OCI-M1 (cell line): ENCODE measurements at places on chromosomes 1 and 21.

- peak; percentile 15 for DNase-seq
These were observed 89.6 kb downstream of the PKN2 start for GRCh38 chr1:88773540-88774150.

GRCh38 chr1:941588-942383 is 17.3 kb downstream of the NOC2L start:
- DNase-seq = peak; percentile 83

GRCh38 chr1:178434360-178434759 is 62.4 kb downstream of the CLEC20A start:
- no peak for DNase-seq

DNA sequence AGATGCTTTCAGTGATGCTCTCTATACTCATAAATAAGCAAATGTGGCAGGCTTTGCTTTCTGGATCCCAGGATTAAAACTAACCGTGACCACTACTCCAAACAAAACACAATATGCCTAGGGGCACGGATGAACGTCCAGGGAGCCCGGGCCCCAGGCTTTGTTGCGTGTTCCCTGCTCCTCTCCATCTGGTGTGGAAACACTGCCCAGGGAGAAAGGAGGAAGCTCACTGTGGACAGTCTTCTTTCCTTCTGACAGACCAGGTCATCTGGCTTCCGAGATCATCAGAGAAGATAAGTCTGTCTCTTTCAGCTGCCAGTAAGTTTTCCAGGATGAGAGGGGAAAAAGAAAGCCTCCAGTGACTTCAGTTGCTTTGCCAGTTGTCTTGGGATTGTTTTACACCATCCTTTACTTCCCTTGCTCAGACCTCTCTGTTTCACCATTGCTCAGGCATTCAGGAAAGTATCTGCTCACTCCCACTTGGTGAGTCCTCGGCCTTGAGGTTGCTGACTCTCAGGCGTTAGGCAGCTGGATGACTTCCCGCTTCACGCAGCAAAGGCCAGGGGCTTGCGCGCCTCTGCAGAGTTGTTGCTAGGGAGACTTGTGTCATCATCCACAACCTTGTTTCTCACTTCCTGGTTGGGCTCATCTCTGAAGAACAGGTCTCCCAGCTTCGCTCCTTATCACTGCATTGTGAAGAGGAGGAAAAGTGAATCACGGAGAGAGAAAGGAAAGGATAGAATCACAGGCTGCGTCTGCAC is 20.6 kb upstream of the PGD start:
- peak; percentile 44 for DNase-seq

DNA sequence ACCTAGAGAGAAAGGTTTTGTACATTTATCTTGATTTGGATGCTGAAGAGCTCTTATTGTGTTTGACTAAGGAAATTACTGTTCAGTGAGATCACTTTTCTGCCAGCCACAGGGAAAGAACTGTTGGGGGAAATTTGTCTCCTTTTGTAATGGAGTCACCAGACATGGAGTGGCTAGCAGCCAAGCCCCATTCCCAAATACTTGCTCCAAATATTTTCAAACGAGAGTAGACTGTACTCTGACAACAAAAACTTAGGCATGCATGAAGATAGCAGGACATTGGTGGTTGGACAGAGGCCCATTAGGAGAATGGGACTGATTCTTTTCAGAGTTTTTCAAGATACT is 21.1 kb downstream of the IPO9 start:
- no peak for DNase-seq

DNA sequence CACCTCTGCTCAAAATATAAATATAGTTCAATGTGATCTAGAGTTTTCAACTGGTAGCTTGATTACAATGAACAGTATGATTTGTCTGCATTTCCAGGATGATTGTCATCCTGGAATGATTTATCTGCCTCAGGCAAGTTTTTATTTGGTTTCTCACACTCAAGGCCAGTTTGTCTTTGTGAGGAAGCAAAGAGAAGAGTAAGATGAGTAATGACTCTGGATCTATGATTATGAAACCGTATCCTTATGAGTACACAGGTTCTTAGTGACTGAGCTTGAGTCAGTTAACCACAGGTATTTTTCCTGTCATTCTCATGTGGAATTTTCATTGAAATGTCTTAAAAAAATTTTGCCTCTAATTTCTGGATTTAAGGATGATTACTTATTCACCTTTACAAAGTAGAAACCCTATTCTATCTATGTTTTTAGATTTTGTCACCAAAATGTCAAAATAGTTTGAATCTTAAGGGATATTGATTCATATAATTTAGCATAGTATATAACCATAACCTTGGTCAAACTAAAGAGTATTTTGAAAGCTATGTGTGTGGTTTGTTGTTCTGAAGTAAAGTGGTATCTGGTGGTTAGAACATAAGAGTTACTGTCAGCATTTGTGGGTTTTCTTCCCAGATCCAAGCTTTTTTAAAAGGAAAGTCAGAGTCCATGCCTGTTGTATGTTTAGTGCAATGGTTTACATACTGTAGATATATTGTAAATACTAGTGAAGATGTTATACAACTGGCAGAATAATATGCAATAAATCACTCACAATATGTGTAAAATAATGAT is 145.0 kb downstream of the RASAL2 start:
- peak; percentile 16 for DNase-seq

- peak; percentile 70 for DNase-seq
These were observed 1019.6 kb downstream of the PLA2G4A start for GRCh38 chr1:187848321-187848720.

DNA sequence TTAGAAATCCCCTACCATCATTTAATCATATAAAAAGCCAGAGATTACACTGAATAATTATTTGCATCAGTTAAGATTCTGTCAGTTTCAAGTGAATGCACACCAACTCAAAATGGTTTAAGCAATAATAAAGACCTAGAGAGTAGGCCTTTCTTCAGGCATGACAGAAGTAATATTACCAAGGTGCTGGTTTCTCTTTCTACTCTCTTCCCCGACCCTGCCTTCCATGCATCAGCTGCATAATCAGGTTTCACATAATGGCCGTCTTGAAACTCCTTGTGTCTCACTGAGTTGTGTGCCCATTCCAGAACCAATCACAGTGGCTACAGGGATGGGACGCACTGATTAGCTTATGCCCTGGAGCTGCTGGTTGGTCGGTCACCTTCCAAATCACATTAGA is 103.5 kb upstream of the SERTAD4 start:
- no peak for DNase-seq

DNA sequence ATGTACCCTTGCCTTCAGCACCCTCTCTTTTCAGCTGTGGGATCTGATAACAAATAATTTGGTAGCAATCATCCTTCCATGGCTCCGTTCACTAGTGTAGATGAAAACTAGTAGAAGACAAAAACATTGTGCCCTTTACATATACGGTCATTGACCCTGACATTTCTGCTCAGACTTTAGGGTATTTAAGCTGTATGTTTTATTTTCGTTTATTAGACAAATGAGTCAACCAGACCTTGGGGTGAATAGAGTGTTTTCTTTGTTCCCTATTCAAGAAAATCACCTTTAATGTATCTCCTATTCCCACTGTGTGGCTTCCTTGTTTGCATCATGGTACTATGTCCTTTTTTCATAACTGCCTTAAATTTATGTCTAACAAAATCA is 187.3 kb downstream of the VAV3 start:
- DNase-seq = no peak

GRCh38 chr21:29332461-29333362 is 34.0 kb downstream of the BACH1 start:
- DNase-seq = peak; percentile 37

- no peak for DNase-seq
These were observed 3.3 kb upstream of the AGT start for GRCh38 chr1:230717251-230717650.

DNA sequence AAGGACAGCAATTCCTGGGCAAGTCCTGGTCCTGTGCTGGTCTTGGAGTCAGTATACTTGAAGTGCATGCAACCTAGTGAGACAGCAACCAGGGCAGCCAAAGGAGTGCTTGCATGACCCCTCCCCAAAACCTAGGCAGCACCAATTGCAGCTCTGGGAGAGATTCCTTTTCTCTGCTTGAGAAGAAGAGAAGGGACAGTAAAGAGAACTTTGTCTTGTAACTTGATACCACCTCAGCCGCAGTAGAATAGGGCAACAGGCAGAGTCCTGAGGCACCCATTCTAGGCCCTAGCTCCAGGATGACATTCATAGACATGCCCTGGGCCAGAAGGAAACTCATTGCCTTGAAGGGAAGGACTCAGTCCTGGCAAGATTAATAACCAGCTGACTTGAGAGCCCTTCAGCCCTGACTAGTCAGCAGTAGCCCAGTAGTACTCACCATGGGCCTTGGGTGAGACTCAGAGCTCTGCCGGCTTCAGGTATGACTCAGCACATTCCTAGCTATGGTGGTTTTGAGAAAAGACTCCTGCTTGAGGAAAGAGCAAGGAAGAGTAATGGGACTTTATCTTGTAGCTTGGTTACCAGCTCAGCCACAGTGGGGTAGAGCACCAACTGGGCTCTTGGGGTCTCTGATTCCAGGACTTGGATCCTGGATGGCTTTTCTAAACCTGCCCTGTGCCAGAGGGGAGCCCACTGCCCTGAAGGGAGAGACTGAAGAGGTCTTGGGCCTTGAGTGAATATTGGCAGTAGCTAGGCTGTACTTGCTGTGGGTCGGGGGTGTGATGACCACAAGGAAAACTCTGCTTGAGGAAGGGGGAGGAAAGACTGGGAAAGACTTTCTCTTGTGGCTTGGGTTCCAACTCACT is 51.7 kb upstream of the ACADM start:
- peak; percentile 83 for DNase-seq

- DNase-seq = peak; percentile 57
These were observed 21.5 kb upstream of the RCAN3 start for GRCh38 chr1:24481101-24481500.

GRCh38 chr21:33025489-33026442 is at the start of gene OLIG2:
OLIG2 (plus strand) TSS chr21:33025935; CDS start chr21:33026863, 928 bp downstream.
- no peak for DNase-seq

DNA sequence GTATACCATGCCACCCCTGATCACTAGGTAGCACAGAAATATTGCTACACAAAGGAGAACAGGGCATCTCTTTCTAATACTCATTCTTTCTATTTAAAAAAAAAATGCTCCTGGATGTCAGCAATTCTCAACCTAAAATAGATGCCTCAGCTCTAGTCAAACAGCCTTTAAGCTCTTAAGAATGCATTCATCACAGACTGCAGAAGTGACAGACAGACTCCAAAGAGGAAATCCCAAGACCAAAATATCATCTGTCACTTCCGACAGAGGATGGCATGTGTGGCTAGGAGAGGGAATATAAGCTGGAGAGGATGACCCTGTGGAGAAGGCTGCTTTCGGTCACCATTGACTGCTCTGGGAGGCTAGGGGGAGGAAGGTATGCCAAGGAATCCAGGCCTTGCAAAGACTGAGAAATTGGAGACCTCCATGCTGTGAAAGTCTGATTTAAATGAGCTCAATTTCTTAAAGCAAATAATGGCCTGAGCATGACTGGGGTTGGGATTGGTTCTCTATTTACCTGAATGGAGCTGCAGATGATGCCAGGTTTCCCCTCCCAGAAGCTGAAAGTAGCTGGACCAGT is 277.4 kb downstream of the BRINP2 start:
- no peak for DNase-seq

- no peak for DNase-seq
These were observed 45.7 kb downstream of the DISP3 start for GRCh38 chr1:11524465-11525150.

- DNase-seq = no peak
These were observed 119.0 kb downstream of the AK5 start for GRCh38 chr1:77400781-77401180.

- peak; percentile 23 for DNase-seq
These were observed 29.3 kb downstream of the NTMT2 start for GRCh38 chr1:170175041-170175440.

GRCh38 chr1:10001016-10001665 is 4.1 kb downstream of the RBP7 start:
- no peak for DNase-seq

- DNase-seq = no peak
These were observed 30.0 kb downstream of the ZC3H11B start for GRCh38 chr1:219582865-219583264.

GRCh38 chr1:100627054-100627716 is 89.2 kb downstream of the GPR88 start:
- DNase-seq = peak; percentile 26

DNA sequence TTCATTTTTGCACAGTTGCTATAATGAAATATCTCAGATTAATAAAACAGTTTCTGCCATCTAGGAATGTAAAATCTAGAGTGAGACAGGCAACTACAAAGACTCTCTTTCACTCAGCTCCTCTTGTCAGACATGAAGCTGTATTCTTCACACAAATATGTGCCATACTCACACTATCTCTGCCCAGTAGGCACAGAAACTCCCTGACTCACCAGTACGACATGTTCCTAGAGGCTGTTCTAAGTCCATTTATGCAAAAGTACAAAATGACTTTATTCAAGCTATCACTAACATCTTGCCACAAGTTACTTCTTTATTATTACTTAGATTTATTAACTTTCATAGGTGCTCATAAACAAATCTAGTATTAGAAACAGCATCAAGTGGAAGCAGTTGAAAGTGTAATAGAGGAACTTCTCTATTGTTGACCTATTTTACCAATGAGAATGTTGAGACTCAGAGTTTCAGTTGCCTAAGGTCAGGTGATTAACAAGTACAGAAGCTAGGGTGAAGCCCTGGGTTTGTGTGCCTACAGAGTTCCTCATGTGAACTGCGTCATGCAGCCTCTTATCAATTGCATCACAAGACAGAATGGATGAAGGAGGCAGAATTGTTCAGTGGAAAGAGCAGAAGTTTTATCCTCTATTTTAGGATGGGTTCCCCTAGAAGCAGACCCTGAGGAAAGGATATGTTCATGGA is 98.9 kb downstream of the RGS2 start:
- peak; percentile 70 for DNase-seq

GRCh38 chr1:106912131-106912530 is 144.3 kb upstream of the PRMT6 start:
- DNase-seq = no peak

DNA sequence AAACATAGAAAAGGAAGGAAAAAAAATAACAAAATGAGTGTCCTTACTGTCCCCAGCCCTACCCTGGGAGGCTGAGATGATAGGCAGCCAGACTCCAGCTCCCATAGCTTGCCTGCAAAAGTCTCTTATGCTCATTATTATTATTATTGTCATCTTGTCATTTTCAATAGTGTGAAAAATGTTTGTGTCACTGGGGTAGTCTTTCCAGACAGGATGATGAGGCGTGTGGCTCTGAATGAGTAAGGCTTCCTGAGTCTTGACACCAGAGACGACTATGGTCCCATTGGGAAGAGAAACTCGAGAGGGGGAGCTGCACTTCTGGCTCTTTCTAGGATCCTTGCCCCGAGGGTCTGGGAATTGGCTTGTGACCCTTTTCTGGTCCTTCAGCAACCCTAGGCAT is 1.1 kb upstream of the CYB561D1 start:
- DNase-seq = no peak

- no peak for DNase-seq
These were observed 45.3 kb downstream of the TTC3 start for GRCh38 chr21:37118187-37118826.
